ENCODE measurements at places on chromosomes 4 and X. TPM values are rescaled to one million over a fixed set of nuclear protein-coding genes. Genes with fewer than 3 reads are reported as not detected.
A peak's percentile ranks its signal among the peaks of the same experiment; 100 is the strongest.

DNA sequence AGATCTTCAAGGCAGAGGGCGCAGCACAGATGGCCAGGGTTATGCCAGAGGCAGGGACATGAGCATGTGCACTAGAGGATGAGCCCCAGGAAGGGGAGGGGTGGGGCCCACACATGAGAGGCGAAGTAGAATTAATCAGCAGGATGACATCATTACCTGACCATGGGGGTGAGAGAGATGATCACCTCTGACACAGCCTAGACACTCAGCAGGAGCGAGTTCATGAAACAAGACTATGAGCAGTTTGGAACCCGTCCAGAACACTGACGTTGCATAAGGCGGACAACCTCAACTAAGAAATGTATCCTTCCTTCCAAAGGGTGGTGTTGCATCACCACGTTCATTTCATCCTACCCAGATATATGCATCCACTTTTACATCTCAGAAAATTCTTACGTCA lies 446.7 kb upstream of the TENM3 start:
- peaks cover 19% of the 10 kb centered on the region for H3K27me3 ChIP-seq
- H3K4me1 ChIP-seq, result no peaks in the 10 kb centered on the region
- H3K36me3 ChIP-seq, result no peaks in the 10 kb centered on the region
- H3K4me3 ChIP-seq, result no peak overlapping the region

GRCh38 chrX:65697915-65698796 lies 30.7 kb downstream of the MSN start:
- no peaks in the 10 kb centered on the region for H3K27me3 ChIP-seq
- DNase-seq, result peak; percentile 82
- peak overlapping the region; percentile 84 for H3K27ac ChIP-seq
- peak overlapping the region; percentile 4 for H3K4me3 ChIP-seq
- H3K36me3 ChIP-seq, result no peaks in the 10 kb centered on the region
- H3K4me1 ChIP-seq, result peaks cover 51% of the 10 kb centered on the region

- H3K4me1 ChIP-seq, result no peaks in the 10 kb centered on the region
- DNase-seq, result no peak
- H3K36me3 ChIP-seq, result no peaks in the 10 kb centered on the region
- no peak overlapping the region for H3K27ac ChIP-seq
- no peaks in the 10 kb centered on the region for H3K27me3 ChIP-seq
Measured at GRCh38 chr4:81565142-81565870, 93.6 kb upstream of the RASGEF1B start.

DNA sequence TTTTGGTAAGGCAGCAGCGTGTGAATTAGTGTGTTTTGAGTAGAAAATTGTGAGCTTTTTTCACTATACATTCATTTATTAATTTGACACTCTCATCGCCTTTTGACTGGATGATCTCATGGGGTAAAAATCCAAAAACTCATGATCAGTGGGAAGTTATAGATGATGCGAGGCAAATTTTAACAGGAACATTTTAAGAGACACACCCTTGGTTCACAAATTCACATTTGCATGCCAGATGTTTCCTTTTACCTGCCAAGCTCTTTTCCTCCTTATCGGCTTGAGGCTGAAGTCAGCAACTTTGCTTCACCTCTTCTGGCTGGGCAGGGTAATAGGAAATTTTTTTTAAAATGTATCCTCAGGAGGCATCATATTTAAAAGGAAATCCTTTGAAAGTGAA lies 318.0 kb upstream of the HS3ST1 start:
- no peaks in the 10 kb centered on the region for H3K36me3 ChIP-seq
- H3K27me3 ChIP-seq, result no peaks in the 10 kb centered on the region
- DNase-seq, result no peak
- no peak overlapping the region for H3K27ac ChIP-seq
- no peak overlapping the region for H3K4me3 ChIP-seq
- H3K4me1 ChIP-seq, result no peaks in the 10 kb centered on the region

DNA sequence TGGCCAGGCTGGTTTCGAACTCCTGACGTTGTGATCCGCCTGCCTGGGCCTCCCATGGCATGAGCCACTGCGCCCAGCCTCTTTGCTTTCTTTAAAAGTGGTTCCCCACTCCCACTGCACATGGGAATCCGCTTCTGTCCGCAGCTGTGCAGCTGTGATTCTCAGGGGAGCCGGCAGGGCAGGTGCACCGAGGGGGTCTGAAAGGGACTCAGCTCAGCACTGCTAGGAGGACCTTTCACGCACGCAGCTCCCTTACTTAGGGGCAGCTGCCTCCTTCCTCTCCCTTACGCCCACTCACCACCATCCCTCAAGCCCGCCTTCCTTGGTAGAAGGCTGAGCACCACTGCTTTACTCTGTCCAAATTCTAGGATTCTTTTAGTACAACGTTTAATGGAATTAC lies 40.4 kb upstream of the CYP4V2 start:
- H3K36me3 ChIP-seq, result no peaks in the 10 kb centered on the region
- H3K27ac ChIP-seq, result no peak overlapping the region
- DNase-seq, result no peak
- H3K4me1 ChIP-seq, result no peaks in the 10 kb centered on the region
- H3K27me3 ChIP-seq, result no peaks in the 10 kb centered on the region
- H3K4me3 ChIP-seq, result no peak overlapping the region

DNA sequence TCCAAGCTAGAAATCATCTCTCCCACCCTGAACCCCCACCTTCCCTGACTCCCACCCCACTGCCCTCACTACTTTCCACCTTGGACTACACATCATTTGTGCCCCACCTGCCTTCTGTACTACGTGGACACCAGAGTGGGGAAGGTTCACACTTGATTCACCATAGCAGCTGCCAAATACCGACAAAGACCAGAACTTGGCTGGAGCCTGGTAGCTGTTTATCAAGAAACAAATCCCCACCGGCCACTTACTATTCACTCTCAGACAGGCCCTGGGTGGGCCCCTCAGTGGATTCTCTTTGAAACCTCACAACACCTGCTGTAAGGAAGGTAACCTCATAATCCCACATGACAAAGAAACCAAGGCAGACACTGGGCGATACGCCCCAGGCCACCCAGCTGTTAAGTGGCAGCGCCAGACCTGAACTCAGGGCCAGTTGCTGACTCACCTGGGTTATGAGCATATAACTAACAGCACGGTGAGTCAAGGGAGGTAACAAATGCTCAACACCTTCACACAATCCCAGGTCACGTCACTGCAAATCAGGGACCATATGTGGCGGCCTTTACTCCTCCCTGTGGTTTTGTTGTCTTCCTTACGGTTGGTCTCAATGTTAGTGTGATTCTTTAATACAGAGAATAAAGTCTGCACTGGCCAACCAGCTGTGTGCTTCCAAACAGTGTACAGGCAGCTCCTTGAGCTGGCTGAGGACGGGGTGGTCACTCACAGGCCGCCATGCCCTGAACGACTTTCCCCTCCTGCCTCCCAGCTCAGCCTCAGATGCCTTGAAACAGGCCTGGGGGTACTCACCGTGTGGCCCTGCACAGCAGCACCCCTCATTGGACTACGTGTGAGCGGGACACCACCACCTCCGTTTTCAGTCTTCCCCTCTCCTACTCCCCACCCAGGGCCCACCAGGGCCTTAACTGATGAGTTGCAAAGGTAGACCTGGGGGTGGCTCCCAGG lies 7.5 kb downstream of the WDR1 start:
- no peak overlapping the region for H3K27ac ChIP-seq
- no peak overlapping the region for H3K4me3 ChIP-seq
- DNase-seq, result no peak
- no peaks in the 10 kb centered on the region for H3K4me1 ChIP-seq

DNA sequence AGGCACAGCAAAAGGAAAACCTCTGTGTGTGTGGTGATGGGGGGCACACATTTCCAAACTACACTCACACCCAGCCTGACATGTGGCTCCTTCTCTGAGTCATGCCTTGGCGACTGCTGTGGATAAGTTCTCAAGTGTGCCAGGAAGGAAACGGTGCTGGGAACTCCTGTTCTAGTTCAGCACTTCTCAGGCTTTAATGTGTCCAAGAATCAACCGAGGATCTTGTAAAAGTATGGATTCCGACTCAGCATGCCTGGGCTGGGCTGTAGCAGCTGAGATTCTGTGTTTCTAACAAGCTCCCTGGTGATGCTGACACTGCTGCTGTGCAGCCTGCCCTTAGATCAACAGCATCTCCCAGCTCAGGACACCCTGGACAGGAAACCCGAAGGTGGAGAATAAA lies 20.2 kb downstream of the CLNK start:
- no peaks in the 10 kb centered on the region for H3K27me3 ChIP-seq
- DNase-seq, result no peak
- no peaks in the 10 kb centered on the region for H3K4me1 ChIP-seq
- no peak overlapping the region for H3K4me3 ChIP-seq
- no peaks in the 10 kb centered on the region for H3K36me3 ChIP-seq

UGT2B15 gene
- not detected for total RNA-seq

CFP gene
- 2.3 TPM for total RNA-seq

PARM1 gene
- total RNA-seq, result 12.3 TPM

ATP1B4 gene
- total RNA-seq, result not detected

Data from A673 (cell line).